ENCODE measurements at places on chromosomes 1 and 21.

GRCh38 chr1:98963064-98963758, 41.5 kb downstream of the PLPPR5 start:
- no peak for DNase-seq

- DNase-seq: no peak
Measured at GRCh38 chr1:13864760-13865159, 164.8 kb downstream of the PRDM2 start.

GRCh38 chr1:98769162-98769561, 107.6 kb downstream of the SNX7 start:
- DNase-seq: no peak

DNA sequence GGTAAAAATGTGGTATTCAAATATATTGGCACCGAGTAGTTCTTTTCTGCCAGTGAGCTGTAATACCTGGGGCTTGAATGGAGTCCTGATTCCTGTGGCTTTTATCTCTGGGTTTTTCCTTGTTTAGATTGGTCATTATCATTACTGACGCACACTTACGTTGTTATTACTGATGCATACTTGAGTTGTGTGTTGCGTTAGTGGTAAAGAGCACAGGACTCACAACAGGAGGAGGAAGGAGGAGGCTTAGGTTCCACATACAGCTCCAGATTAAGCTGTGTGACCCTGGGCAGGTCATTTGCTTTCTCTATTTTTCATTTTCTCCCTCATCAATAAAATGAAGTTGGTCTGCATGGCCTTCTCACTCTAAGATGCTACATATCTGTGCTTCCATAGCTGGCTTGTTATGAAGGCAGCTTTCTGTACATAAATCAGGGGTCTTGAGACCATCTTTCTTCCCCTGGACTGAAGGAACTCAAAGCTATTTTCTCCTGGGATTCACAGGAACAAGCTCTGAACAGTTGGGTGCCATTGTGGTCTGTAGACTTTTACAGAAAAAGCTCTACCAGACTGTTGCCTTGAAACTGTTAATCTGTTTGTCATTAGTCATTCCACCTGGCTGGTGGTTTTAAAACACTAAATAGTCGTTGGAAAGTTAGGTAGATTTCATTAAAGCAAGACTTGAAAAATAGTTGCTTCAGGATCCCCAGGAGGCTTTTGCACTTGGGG, 5.6 kb downstream of the ARID1A start:
- no peak for DNase-seq

DNA sequence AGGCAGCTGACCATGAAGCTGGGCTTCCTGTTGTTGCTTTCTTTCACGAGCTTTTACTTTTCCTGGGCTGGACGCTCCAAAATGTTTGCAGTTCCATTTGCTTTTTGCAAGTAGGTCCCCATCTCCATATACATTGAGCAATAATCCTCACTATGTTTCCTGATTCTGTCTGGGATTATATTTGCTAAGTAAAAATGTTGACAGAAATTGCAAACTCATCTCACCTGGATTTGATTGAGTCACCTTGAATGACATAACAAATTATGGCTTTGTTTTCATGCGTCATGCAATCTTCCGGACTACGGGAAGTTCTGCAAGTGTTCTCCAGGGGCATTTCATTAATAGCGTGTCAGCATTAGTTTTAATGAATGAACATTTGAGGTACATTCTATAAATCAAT, 18.9 kb downstream of the ATP5PO start:
- no peak for DNase-seq

Measured in NCI-H69 (cell line).